ENCODE measurements at places on chromosomes 12 and 14. TPM values are rescaled to one million over a fixed set of nuclear protein-coding genes. Genes with fewer than 3 reads are reported as not detected.

Gene HOXC6
- 1.6 TPM for total RNA-seq

Gene INTS13
- 50.5 TPM for total RNA-seq

Gene PPP1R36
- total RNA-seq = 3.5 TPM

Gene GLT8D2
- 55.1 TPM for total RNA-seq

Gene CAPZA3
- not detected for total RNA-seq

Gene EID3
- total RNA-seq = 25.0 TPM

Gene NFATC4
- 56.4 TPM for total RNA-seq

Gene LRTM2
- total RNA-seq = not detected

Gene GALNT9
- total RNA-seq = not detected

Gene P2RX2
- total RNA-seq = not detected

Gene TOMM20L
- not detected for total RNA-seq

Gene KCNC2
- total RNA-seq = 0.43 TPM

Gene SLC48A1
- total RNA-seq = 10.6 TPM

Gene KCNJ8
- 19.4 TPM for total RNA-seq

Gene TAS2R42
- total RNA-seq = not detected

Gene TAS2R10
- 0.86 TPM for total RNA-seq

Gene P2RX7
- 0.64 TPM for total RNA-seq

Gene A2ML1
- total RNA-seq = not detected

Gene HOXC10
- 0.43 TPM for total RNA-seq

Gene FGF23
- total RNA-seq = not detected

Gene MOK
- total RNA-seq = 16.0 TPM

Gene CPSF6
- total RNA-seq = 20.9 TPM

Gene IGFBP6
- 396 TPM for total RNA-seq

Gene IKZF4
- 3.5 TPM for total RNA-seq

Gene MLF2
- 160 TPM for total RNA-seq

Gene APAF1
- total RNA-seq = 17.7 TPM

Gene RAN
- 614 TPM for total RNA-seq

Gene NDUFB1
- total RNA-seq = 243 TPM

Gene C14orf180
- total RNA-seq = not detected

Gene TMEM229B
- 0.64 TPM for total RNA-seq

Gene ERGIC2
- 90.7 TPM for total RNA-seq
